Fibroblast of lung (primary cell): ENCODE measurements at places on chromosomes 13 and 19. TPM values are rescaled to one million over a fixed set of nuclear protein-coding genes. Genes with fewer than 3 reads are reported as not detected.

GRCh38 chr19:56507446-56508289 is at the start of gene ZNF471:
Gene ZNF471, plus strand, starts transcription at chr19:56507855. Its CDS starts 3,717 bp downstream, at chr19:56511572.
- no peaks in the 10 kb centered on the region for H3K27me3 ChIP-seq
- peak within 1 kb of the TSS; percentile 94 for H3K27ac ChIP-seq
- DNase-seq = peak; percentile 98
- H3K4me1 ChIP-seq = peaks cover 4% of the 10 kb centered on the region
- H3K4me3 ChIP-seq = peak within 1 kb of the TSS; percentile 96

GRCh38 chr19:17137417-17137816 is 61.8 kb downstream of the MYO9B start:
- H3K27ac ChIP-seq = no peak overlapping the region
- no peaks in the 10 kb centered on the region for H3K36me3 ChIP-seq
- no peak overlapping the region for H3K4me3 ChIP-seq
- no peaks in the 10 kb centered on the region for H3K27me3 ChIP-seq

The PRSS57 gene
- total RNA-seq = not detected in 2 replicates

- no peaks in the 10 kb centered on the region for H3K27me3 ChIP-seq
- no peak for DNase-seq
- H3K36me3 ChIP-seq = no peaks in the 10 kb centered on the region
- H3K4me3 ChIP-seq = no peak overlapping the region
- H3K4me1 ChIP-seq = no peaks in the 10 kb centered on the region
- no peak overlapping the region for H3K27ac ChIP-seq
Measured at GRCh38 chr19:44947041-44947581, 1.3 kb downstream of the APOC2 start.

DNA sequence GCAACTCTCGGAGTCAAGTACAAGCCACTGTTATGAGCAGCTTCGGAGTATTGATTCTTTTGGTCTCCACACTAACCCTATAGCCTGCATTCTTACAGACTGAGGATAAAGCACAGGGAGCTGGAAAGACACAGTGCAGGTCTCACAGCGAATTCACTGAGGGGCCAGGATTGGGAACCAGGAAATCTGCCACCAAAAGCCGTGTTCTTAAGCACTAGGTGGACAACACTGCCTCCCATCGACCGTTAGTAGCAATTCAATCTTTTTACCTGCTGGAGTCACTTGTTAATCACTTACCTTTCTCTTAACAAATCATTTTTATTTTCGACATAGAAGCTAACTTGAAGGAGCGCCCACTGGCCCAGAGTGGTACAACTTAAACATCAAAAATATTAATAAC is 6.3 kb downstream of the PMIS2 start:
- peaks cover 3% of the 10 kb centered on the region for H3K27me3 ChIP-seq
- no peaks in the 10 kb centered on the region for H3K4me1 ChIP-seq
- DNase-seq = peak; percentile 62
- no peak overlapping the region for H3K27ac ChIP-seq

DNA sequence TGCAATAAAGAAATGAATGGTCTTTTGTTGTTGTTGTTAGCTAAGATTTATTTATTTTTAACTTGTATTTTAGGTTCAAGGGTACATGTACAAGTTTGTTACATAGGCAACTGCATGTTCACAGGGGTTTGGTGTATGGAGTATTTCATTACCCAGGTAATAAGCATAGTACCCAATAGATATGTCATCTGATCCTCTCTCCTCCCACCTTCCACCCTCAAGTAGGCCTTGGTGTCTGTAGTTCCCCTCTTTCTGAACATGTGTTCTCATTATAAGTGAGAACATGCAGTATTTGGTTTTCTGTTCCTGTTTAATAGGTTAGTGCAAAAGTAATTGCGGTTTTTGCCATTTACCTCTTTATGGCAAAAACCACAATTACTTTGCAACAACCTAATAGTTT is 554.1 kb downstream of the TBC1D4 start:
- H3K27me3 ChIP-seq = no peaks in the 10 kb centered on the region
- DNase-seq = no peak

The ICAM5 gene
- total RNA-seq = 1.8 and 2.5 TPM in 2 replicates

GRCh38 chr19:45825263-45825605 is 10.1 kb upstream of the RSPH6A start:
- H3K27ac ChIP-seq = no peak overlapping the region
- H3K4me1 ChIP-seq = no peaks in the 10 kb centered on the region
- no peak for DNase-seq
- peaks cover 47% of the 10 kb centered on the region for H3K36me3 ChIP-seq
- no peak overlapping the region for H3K4me3 ChIP-seq
- no peaks in the 10 kb centered on the region for H3K27me3 ChIP-seq

The SEMA6B gene
- total RNA-seq = under 0.01 TPM in 2 replicates

- DNase-seq = no peak
- H3K36me3 ChIP-seq = no peaks in the 10 kb centered on the region
- H3K27ac ChIP-seq = peak within 1 kb of the TSS; percentile 76
- H3K4me3 ChIP-seq = peak within 1 kb of the TSS; percentile 86
- H3K27me3 ChIP-seq = no peaks in the 10 kb centered on the region
Measured at GRCh38 chr19:46746281-46747057, at the start of gene STRN4. Gene STRN4, minus strand, starts transcription at chr19:46746450. Its CDS starts 20 bp downstream, at chr19:46746430.

DNA sequence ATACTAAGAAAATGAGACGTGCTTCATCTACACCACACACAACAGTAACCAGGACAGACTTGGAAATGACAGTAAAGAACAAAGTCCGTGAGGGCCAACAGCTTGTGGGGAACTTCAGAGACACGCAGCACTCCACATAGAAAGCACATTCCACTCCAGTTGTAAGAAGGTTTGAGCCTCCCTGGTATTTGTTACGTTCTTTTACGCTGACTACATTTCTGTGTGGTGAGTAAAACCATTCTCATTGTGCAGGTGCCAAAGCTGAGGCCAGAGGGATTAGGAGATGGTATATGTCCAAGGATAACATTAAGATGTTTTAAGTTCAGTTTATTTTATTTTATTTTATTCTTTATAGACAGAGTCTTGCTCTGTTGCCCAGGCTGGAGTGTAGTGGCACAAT is 1189.9 kb downstream of the UQCRFS1 start:
- no peak overlapping the region for H3K27ac ChIP-seq
- H3K4me1 ChIP-seq = no peaks in the 10 kb centered on the region
- peak; percentile 97 for DNase-seq
- H3K27me3 ChIP-seq = no peaks in the 10 kb centered on the region

- no peaks in the 10 kb centered on the region for H3K27me3 ChIP-seq
- H3K4me3 ChIP-seq = no peak overlapping the region
- DNase-seq = peak; percentile 47
- no peaks in the 10 kb centered on the region for H3K36me3 ChIP-seq
Measured at GRCh38 chr13:50685491-50685890, 158.0 kb downstream of the DLEU7 start.

- H3K4me1 ChIP-seq = no peaks in the 10 kb centered on the region
- H3K36me3 ChIP-seq = no peaks in the 10 kb centered on the region
- no peaks in the 10 kb centered on the region for H3K27me3 ChIP-seq
- H3K4me3 ChIP-seq = no peak overlapping the region
- DNase-seq = no peak
- H3K27ac ChIP-seq = no peak overlapping the region
Measured at GRCh38 chr19:58117841-58118575, 20.0 kb upstream of the ZSCAN18 start.

The FSD1 gene
- total RNA-seq = 8.7 and 10.1 TPM in 2 replicates

DNA sequence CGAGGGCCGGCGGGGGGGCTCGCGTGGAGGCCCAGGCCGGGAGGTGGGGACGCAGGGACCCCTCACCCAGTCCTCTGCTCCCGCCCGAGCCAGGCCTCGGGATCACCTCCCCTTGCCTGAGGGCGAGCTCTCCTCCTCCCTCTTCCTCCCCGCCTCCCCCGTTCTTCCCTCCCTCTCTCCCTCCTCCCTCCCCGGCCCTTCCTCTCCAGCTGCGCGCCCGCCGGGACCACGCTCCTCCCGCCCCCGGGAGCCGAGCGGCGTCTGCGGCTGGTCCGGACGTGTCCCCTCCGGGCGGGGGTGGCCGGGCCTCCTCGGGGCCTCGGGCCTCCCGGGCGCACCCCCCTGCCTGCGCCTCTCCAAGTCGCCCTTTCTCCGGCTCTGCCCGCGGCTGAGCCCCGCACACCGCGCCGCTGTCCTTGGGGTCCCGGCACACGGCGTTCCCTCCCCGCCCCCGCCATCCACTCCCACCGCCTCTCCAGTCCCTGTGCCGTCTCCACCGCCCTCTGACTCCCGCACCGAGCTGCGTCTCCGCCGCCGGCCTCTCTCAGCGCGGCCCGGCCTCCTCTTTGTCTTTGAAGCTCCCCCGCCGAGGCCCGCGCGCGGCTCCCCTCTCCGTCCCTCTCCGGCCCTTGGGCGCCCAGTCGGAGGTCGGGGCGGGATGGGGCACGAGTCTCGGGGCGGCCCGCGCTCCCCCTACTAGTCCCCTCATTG is 5.7 kb downstream of the SOX1 start:
- H3K4me1 ChIP-seq = no peaks in the 10 kb centered on the region
- peak; percentile 8 for DNase-seq
- H3K4me3 ChIP-seq = no peak overlapping the region

GRCh38 chr13:28058866-28059613 is 41.3 kb downstream of the FLT3 start:
- no peak overlapping the region for H3K4me3 ChIP-seq

The PSG3 gene
- not detected in 2 replicates for total RNA-seq

The GDF15 gene
- total RNA-seq = 140 and 210 TPM in 2 replicates

DNA sequence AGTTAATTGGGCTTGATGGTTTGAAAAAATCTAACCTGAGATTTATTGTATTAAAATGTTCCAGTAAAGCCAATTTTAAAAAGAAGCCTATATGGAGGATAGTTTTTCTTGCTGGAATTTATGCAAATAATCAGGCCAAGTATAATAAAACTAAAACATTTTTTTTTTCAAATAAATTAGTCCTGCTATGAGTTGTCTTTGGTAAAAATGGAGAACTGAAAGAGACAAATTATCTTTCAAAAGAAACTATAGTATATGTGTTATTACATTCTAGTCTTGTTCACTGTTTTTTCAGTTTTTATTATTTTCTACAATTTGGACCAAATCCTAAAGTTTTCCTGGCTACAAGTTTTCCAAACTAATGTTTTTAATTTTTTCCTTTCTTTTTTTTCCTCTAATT is 468.9 kb downstream of the UQCRFS1 start:
- H3K27ac ChIP-seq = no peak overlapping the region
- no peak overlapping the region for H3K4me3 ChIP-seq
- DNase-seq = no peak

DNA sequence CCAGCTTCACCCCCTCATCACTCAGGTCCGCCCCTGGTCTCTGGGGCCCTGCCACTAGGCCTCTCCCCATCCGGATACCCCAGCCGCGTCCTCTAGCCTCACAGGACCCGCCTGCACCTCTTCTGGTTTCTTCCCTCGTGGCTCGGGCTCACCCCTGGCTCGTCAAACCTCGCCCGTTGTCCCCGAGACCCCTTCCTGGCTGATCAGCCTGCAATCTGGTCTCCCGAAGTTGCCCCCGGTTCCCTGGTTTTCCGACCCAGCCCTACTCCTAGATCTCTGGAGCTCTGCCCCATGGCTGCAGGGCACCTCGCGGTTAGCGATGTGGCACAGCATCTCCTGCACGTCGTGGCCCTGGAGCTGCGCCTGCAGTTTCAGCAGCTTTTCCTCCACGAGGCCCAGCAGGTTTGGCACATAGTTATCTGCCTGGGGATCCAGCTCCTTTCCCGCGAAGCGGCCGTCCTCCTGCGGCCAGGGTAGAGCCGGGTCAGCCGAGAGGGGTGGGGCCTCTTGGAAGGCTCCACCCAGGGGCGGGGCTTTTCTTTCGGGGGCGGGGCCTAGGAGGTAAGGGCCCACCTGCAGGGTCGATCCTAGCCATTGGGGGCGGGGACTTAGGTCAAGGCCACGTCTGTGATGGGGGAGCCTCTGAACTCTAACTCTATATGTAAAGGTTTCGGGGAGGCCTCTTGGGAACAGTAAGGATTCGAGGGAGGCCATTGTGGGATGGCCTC is 2.4 kb upstream of the RGL3 start:
- H3K27me3 ChIP-seq = peaks cover 9% of the 10 kb centered on the region
- DNase-seq = no peak
- no peak overlapping the region for H3K27ac ChIP-seq
- no peaks in the 10 kb centered on the region for H3K36me3 ChIP-seq

DNA sequence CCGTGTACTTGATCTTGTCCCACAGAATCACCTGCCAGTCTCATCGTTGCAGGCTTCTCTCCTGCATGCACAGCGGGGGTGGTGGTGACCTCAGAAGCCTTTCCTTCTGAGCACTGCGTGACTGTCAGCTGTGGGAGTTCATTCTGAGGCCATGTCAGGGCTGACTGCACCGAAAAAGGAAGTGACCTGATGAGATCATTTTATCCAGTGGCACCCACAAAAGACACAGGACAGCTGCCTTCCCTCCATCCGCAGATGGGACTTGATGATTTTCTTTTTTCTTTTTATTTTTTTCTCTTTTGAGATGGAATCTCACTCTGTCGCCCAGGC is 89.7 kb downstream of the RAB20 start:
- peaks cover 10% of the 10 kb centered on the region for H3K36me3 ChIP-seq
- peaks cover 3% of the 10 kb centered on the region for H3K4me1 ChIP-seq
- H3K4me3 ChIP-seq = no peak overlapping the region
- no peaks in the 10 kb centered on the region for H3K27me3 ChIP-seq
- H3K27ac ChIP-seq = no peak overlapping the region

DNA sequence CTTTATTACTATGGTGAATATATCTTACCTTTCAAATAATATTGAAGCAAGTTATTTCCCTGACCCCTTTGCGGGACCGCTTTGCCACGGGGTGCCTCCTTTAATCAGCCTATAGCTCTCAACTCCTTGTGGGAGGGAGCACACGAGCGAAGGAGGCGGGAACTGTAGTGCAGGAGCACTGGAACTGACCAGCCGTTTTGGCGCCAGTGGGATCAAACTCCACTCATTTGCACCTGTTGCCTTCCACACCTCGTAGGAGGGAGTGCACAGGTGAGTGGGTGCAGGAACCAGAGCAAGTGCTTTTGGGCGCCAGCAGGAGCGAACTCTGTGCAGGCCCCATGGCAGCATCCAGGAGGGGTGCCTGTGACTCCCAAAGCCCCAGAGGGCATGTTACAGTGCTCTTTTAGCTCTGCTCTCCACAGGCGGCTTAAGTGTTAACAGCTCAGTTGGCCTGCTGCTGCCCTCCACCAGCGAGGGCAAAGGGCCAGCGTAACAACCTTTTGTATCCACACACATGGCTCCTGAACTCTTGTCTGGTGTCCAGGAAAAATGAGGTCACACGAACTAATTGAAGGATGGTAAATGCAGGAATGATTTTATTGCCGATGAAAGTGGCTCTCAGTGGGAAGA is 206.9 kb downstream of the GGACT start:
- no peak overlapping the region for H3K4me3 ChIP-seq
- peaks cover 8% of the 10 kb centered on the region for H3K4me1 ChIP-seq
- no peaks in the 10 kb centered on the region for H3K27me3 ChIP-seq
- no peak overlapping the region for H3K27ac ChIP-seq

- no peaks in the 10 kb centered on the region for H3K36me3 ChIP-seq
- DNase-seq = no peak
Measured at GRCh38 chr13:105389373-105389772, 1146.1 kb downstream of the EFNB2 start.

The NXNL1 gene
- not detected in 2 replicates for total RNA-seq

The KRTDAP gene
- total RNA-seq = not detected in 2 replicates

The NALCN gene
- 0.77 and 1.5 TPM in 2 replicates for total RNA-seq

DNA sequence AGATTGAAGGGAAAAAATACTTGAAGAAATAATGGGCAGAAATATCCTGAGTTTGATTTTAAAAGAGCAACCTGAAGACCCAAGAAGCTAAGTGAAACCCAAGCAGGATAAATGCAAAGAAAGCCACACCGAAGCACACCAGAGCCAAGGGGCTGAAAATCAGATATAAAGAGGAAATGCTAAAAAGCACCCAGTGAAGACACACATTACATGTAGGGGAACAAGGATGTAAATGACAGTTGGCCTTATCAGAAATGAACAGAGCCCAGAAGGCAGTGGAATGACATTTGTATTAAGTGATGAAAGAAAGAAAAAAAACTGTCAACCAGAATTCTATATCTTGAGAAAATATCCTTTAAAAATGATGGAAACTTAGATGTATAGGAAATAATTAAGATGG is 139.1 kb downstream of the SLC7A1 start:
- no peak overlapping the region for H3K4me3 ChIP-seq
- no peak for DNase-seq
- H3K4me1 ChIP-seq = no peaks in the 10 kb centered on the region
- no peak overlapping the region for H3K27ac ChIP-seq
